GM13977 (cell line): ENCODE measurements at places on chromosomes 13 and 19.

- DNase-seq, result no peak
Measured at GRCh38 chr13:27421101-27421871, 3.1 kb upstream of the GTF3A start.

DNA sequence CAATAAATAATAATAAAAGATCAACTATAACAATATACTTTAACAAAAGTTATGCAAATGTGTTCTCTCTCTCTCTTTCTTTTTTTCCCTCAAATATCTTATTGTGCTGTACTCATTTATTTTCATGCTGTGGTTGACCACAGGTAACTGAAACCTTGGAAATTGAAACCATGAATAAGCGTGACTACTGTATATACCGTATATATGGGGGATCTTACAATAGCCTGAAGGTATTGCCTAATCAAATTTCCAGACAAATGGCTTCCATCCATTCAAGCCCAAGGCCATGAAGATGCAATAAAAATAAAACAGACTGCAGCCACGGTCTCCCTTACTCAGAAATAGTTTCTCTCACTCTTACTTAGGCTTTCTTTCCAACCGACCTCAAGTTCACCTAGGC is 98.3 kb downstream of the SLITRK6 start:
- DNase-seq, result no peak

GRCh38 chr13:52969373-52969772 is 59.2 kb upstream of the OLFM4 start:
- DNase-seq, result no peak

DNA sequence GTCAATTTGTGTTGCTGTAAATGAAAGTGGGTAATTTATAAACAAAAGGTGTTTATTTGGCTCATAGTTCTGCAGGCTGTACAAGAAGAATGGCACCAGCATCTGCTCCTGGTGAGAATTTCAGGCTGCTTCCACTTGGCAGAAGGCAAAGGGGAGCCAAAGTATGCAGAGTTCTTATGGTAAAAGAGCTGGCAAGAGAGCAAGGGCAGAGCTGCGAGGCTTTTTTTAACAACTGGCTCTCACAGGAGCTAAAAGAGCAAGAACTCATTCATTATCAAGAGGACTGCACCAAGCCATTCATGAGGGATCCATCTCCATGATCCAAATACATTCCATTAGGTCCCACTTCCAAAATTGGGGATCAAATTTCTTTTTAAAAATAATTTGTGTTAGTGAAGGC is 1712.7 kb downstream of the SLITRK5 start:
- DNase-seq, result no peak

DNA sequence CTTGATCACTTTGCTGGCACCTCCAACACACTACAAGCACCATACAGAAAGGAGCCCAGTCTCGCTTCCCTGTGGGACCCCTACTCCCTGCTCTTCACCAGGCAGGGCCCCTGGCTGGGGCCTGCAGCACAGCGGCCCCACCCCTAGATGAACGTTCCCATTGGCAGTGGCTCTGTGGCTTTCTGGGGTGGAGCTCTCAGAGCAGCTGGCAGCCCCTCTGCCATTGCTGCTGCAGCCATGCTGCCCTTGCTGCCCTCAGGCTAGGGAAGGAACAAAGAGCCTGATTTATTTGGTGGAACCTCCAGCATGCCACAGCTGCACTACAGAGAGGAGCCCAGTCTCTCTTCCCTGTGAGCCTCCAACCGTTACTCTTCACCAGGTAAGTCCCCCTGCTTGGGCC is 5.8 kb downstream of the SIGLEC6 start:
- DNase-seq, result no peak

DNA sequence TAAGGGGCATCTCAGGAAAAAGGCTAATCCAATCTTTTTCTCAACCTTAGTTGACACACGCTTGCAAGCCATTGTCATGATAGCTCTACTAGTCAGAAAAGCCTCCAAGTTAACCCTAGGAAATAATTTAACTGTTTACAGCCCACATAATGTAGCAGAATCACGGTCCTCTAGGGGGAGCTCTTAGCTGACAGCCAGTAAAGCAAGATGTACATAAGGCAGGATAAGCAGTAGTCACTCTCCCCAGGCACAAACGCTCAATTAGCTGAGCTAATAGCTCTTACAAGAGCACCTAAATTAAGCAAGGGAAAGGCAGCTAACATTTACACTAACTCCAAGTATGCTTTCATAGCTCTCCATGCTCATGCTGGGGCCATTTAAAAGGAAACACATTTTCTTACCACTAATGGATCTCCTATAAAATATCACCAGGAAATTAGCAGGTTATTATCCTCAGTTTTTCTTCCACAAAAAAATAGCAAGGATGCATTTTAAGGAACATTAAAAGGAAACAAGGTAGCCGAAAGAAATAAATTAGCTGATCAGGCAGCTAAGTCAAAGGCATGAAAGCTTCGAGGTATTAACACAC is 33.7 kb upstream of the ZSCAN5A start:
- no peak for DNase-seq

GRCh38 chr19:6873708-6874431 is 13.5 kb upstream of the ADGRE1 start:
- DNase-seq, result no peak

GRCh38 chr13:73966331-73966730 is 167.9 kb downstream of the KLF12 start:
- no peak for DNase-seq

GRCh38 chr19:51187395-51188226 is 37.3 kb upstream of the CD33 start:
- no peak for DNase-seq

GRCh38 chr19:46239193-46240024 is 9.9 kb downstream of the IGFL1 start:
- no peak for DNase-seq

DNA sequence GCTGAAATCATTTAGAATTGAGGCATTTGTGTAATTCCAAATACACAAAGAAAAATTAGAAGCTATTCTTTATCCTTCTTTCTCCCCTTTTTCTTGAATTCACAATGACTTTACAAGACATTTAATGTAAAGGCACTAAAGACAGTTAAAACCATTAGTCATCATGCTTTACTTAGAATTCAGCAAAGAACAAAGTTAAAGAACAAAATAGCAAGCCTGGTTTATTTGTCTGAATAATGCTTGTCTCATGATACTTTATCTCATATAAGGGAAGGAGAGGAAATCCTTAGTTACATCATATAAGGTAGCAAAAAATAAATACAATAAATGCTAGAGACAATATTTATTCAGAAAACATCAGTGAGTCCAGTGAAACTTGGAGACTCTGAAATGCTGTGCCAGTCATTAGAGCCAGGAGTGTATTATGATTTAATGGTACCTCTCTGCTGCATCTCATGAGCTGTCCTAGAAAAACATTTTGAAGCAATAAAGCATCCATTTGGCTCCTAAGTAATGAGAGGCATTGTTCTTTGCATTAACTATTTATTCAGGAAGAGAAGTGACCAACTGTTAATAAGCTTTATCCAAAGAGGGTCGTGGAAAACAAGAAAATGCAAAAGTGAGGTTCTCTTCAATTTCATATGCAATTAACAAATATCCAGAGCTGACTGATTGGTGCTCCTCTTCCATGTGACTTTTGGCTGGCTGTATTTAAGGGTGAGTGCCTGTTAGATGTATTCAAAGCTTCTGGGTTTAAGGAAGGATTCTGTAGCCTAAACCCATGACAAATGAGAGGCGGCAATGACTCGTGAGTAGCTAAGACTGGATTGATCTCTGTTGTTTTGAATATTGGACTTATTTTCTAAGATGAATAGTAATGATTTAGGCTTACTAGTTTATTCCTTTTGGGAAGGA is 105.0 kb downstream of the DGKH start:
- no peak for DNase-seq

- no peak for DNase-seq
Measured at GRCh38 chr13:37029617-37030016, 29.0 kb downstream of the EXOSC8 start.

DNA sequence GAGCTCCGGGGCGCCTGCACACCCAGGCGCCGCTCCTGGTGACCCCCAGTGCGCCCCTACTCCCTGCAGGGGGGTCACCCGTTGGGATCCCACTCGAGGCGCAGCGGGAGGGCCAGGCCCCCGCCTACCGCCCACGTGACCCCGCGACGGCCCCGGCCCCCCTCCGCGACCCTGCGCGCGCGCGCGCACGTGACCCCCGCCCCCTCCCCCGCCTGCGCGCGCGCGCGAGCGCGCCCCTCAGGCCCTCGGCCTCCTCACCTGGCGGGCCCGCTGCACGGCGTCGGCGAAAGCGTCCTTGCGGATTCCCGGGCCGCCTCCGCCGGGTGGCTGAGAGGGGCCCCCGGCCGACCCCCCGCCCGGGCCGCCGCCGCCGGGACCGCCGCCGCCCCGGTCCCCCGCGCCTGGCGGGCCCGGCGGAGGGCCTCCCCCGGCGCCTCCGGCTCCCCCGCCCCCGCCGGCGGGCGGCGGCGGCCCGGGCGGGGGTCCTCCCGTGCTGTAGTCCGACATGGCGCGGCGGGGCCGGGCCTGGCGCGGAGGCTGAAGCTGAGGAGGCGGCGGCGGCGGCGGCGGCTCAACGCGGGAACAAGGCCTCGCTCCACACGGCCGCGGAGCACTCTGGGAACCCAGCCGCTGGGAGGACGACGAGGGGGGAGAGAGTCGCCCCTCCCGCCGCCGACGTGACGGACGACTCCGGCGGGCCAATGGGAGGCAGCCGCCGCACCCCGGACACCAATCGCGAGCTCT is at the start of gene KHSRP:
TSS of gene KHSRP (minus strand) at position 617 of the 744 bp plus-strand sequence. CDS start at position 507, 110 bp downstream.
- DNase-seq, result peak; percentile 60

GRCh38 chr13:111866731-111867245 is 200.2 kb upstream of the SOX1 start:
- no peak for DNase-seq
